ENCODE measurements at places on chromosomes 4 and X.

GRCh38 chr4:139253713-139254112 is 26.3 kb downstream of the MGARP start:
- no peak for DNase-seq

GRCh38 chr4:107615809-107616208 is 104.2 kb downstream of the PAPSS1 start:
- DNase-seq: no peak

GRCh38 chr4:24559889-24560288 is 24.5 kb downstream of the DHX15 start:
- DNase-seq: no peak

DNA sequence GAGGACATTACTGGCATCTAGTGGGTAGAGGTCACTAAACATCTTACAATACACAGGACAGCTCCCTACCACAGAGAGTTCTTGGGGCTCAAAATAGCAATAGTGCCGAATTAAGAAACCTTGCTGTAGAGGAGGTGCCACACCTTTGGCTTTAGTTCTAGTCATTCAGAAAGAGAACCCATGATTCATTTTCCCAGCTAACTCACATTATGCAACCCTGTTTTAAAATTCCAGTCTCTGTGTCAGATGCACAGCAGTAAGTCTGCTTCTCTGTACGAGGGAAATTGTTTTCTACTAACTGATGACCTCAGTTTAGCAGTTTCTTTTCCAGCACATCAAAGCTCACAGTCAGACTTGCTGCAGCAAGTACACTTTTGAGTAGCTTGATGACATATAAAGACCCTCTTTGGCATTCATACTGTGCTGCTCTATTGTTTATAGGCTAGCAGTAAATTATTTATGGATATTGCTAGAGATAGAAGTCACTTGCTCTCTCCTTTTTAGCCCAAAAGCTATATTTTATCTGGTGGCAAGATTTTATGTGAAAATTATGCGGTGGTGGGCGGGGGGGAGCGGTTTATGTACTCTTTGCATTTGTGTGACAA is 487.8 kb upstream of the MAGEB18 start:
- DNase-seq: no peak

GRCh38 chr4:183823434-183823833 is 81.7 kb upstream of the STOX2 start:
- no peak for DNase-seq

DNA sequence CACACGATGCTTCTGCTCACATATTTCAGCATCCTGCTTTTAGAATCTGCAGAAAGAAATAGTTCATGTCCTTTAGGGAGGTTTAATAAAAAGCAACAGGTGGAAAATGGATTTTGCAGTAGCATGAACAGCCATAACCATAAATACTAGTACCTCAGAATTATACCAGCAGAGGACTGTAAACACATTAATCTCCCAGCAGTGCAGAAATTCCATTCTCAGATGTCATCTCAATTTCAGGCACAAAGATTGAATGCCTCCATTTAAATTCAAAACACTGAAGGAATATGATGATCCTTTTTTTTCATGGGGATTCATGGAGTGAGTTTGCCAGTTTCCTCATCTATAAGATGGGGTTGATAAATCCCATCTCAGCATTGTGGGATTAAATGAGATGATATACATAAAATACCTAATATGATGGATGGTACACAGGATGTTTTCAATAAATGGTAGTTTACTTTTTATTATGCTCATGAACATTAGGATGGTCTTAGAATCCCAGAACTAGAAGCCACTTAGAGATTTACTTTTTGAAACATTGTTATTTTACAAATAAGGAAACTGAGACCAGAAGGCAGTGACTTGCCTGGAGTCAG is 566 bp upstream of the LIMCH1 start:
- DNase-seq: no peak

GRCh38 chr4:183360161-183360919 is 38.1 kb upstream of the CLDN24 start:
- DNase-seq: no peak

- no peak for DNase-seq
Measured at GRCh38 chr4:8378776-8379175, 61.7 kb downstream of the ACOX3 start.

DNA sequence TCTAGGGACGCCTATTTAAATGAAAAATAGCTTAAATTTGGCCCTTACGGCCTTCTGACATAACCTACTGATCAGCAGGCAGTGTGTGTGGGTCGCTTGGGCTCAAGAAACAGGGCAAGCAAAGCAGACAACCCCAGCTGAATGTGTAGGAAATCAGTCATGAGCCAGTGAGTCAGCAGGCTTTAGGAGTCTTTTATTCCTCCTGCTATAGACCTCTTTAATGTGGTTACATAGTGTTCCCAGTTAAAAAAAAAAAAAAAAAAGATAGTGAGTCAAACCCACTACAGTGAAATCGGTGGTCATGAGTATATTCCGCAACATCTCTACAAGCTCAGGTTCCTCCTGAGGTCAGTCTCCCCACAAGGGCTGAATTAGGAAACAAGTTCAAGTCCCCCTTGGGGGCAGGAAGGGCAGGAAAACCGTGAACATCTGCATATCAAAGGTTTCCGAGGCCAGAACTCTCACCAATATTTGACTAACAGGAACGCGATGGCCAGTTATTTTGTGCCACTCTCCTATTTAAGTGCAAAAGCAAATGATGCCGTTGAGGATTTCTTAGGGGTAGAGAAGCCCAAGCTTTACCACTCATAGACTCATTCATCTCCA is 32.7 kb downstream of the ACSL1 start:
- peak; percentile 24 for DNase-seq

DNA sequence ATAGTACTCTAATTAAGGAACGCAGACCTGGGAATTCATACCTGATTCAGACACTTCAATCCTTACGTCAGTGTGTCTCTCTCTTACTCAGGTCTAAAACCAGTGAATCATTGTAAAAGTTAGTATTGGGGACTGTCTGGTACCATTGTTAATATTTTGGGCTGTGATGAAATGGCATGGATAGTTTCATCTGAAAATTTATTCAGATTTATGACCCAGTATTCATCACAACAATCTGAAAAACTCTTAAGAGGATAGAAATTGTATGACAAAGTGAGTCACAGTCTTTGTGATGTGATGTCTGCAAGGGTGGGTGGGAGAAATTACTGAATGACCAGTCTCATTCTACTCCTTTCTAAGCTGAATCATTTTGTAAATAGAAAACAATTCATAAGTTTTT is 10.3 kb downstream of the FGF2 start:
- no peak for DNase-seq

- DNase-seq: no peak
Measured at GRCh38 chr4:55608591-55608990, 16.5 kb upstream of the PDCL2 start.

- DNase-seq: no peak
Measured at GRCh38 chr4:153988492-153989363, 199.8 kb upstream of the SFRP2 start.

DNA sequence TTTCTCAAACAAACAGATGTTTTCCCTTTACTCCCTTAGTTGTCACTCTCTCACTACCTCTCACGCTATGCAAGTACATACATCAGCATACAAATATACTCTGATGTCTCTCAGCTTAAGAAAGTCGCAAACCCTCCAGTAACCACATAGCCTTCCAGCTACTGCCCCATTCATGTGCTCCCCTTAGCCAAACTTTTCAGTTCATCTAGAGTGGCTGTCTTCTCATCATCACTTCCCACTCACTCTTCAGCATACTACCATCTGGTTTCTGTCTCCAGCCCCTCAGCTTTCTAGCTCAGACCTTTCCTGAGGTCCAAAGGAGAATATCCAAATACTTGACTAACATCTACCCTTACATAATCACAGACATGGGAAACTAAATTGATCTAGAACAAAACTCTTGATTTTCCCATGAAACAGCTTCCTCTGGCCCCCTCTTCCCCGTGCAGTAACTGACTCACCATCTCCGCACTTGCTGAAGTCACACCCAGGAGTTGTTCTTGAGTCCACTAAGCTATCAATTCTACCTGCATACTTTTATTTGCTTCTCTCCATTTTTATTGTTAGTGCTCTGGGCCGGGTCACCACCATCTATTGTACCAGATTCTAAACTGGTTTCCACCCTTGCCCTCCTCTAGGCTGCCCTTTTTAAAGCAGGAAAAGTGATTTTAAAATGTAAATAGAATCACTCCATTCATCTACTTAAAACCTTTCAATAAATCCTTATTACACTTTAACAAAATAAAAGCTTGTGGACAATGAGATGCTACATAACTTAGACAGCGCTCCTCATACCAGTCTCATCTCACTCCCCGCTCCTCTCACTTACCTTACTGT is 57.2 kb downstream of the CASP6 start:
- no peak for DNase-seq

- no peak for DNase-seq
Measured at GRCh38 chr4:95250544-95251137, 298.1 kb downstream of the UNC5C start.

GRCh38 chrX:36640232-36640631 is 367.9 kb upstream of the FAM47C start:
- no peak for DNase-seq

- DNase-seq: no peak
Measured at GRCh38 chr4:169068423-169068822, 58.4 kb upstream of the CBR4 start.

DNA sequence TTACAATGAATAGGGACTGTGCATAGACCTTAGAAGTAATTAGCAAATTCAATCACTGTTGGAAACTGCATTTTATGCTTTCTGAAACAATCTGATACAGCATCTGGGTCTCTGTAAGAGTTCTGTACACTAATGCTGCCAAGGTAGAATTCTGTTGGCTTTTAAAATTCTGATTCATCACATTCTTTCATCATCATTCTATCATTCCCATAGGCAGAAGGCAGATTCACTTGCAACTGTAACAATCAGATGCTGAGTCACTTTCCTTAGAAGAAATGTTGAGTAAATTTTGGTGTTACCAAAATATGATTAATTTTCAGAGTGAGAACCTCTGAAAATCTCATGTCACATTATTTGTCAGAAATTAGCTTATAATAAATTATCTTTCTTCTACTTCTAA is 267.2 kb downstream of the MAPK10 start:
- no peak for DNase-seq

DNA sequence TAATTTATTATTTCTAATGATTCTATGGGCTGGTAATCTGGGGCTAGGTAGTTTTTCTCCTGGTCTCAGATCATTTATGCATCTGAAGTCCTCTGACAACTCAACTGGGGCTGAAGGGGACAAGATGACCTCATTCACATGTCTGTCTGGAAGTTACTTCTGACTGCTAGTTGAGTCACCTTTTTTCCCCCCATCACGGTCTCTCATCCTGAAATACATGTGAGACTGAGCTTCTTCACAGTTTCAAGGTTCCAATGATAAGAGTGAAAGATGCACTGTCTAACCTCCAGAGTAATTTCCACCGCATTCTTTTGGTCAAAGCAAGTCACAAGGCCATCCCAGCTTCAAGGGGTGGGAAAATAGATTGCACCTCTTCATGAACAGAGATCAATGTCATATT is 356.7 kb upstream of the RPS6KA3 start:
- DNase-seq: no peak

DNA sequence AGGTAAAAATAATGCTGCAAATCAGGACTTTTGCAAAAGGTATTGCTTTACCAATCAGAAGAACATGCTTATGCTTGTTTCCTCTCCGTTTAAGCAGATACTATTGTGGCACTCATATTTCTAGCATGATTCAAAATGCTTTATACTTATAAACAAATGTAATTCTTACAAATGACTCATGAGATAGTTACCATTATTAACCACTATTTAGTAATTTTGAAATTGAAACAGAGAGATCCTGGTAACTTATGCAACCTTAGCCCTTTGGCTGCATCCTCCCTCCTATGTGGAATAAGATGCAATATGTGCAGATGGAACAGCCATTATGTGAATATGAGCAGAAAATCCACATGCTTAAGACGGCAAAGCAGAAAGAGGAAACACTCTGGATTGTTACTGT is 164.7 kb downstream of the PCDH18 start:
- DNase-seq: no peak

DNA sequence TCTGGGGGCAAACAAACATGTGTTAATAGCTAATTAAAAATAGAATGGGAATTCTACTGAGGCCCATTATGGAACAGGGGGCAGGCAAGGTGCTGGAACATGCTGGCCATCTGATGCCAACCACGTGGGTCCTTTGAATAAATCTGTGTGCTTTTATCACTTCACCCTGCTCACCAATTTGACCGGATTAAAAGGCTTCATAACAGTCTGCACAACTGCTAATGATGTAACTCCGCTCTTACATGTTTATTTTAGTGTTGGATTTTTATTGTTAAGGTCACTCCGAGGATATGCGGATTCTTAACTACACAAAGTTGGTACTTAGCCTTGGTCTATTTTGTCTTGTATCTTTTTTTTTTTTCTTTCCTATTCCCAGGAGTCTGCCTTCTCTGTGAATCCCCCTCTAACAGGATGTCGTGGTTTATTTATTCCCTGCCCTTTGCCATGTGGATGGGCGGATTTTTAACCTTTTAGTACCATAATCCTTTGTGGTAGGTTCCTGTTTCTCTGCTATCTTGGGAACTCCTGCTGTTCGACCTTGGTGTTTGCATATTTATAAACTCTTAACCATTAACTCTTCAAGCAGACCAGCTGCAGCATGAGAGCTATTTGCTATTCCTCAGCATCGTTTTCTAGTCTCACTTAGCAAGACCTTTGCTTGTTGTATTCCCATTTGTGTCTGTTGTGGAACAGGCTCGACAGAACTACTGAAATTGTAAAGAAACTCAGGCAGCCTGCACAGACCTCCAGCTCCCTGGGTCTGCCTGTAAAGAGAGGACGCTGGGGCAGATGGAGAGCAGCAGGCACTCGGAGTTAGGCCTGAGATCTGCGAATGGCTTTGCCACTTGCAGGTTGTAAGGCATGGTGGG is 38.0 kb downstream of the TRIM2 start:
- no peak for DNase-seq

- no peak for DNase-seq
Measured at GRCh38 chr4:92359491-92359890, 55.7 kb downstream of the GRID2 start.

DNA sequence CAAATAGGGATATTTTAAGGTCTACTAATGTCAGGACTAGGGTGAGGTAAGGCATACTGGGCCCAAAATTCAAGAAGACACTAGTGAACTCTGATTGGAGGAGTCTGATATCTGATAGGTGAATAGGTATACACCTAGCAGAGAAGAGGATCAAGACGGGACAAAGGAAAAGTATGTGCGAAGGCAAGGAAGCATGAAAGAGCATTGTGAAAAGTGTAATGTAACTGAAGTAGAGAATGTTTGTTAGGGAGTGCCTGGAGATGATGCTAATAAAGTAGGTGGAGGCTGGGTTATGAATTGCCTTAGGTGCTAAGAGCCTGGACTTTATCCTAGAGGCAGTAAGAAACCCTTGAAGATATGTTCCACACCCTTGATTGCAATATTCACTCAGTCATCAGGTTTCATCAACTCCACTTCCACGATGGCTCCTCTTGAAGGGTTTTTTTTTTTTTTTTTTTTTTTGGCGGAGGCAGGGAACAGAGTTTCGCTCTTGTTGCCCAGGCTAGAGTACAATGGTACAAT is 49.9 kb upstream of the XIAP start:
- DNase-seq: no peak

DNA sequence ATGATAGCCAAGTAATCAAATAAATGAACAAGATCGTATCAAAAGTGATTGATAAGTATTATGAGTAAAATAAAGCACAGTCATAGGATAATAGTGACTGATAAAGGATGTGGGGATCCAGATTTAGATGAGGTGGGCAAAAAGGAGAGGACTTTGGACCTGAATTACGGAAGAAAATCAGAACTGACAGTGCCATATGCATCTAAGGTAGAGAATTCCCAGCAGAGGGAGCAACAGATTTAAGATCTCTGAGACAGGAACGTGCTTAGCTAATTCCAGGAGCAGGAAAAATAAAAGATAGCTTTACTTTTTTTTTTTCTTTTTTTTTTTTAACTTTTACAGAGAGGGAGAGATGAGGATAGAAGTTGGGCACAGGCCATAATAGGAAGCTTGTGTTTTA is 189.9 kb downstream of the NWD2 start:
- DNase-seq: no peak
